ENCODE measurements at places on chromosomes 12 and 14. TPM values are rescaled to one million over a fixed set of nuclear protein-coding genes. Genes with fewer than 3 reads are reported as not detected.

Gene GLT1D1
- not detected for total RNA-seq

Gene OASL
- total RNA-seq = 4.1 TPM

Gene TMEM119
- not detected for total RNA-seq

Gene ZNF26
- 8.3 TPM for total RNA-seq

Gene LUM
- total RNA-seq = 0.21 TPM

Gene CMAS
- 46.9 TPM for total RNA-seq

Gene CAPS2
- 1.0 TPM for total RNA-seq

Gene KSR2
- 0.63 TPM for total RNA-seq

Gene FGFR1OP2
- 28.0 TPM for total RNA-seq

Gene CSRP2
- 21.9 TPM for total RNA-seq

Gene GTF2H3
- 27.9 TPM for total RNA-seq

All from A549 treated with ZK216348 at 1 μM for 4 hours (cell line).